Motor neuron (in vitro differentiated cells): ENCODE measurements at places on chromosomes 16 and 17.

DNA sequence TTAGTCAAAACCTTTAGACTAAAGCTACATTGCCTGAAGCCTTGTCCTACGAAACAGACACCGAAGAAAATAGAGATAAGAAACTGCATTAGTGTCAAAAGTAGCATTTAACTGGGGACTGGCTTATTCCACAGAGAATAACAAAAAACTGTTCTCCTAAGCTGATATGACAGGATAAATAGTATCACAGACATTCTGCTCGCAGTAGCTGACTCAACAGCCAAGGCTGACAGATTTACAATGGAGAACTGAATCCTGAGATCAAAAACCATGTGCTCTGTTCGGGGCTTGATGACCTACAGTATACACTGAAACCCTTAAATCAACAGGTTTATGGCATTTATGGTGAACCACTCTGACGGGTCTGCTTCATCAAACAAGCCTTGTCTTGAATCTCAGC, 25.5 kb downstream of the ADAMTS18 start:
- peak; percentile 100 for ATAC-seq

- ATAC-seq, result no peak
Observed at GRCh38 chr17:38848557-38848891, 5.0 kb downstream of the RPL23 start.

- ATAC-seq, result no peak
Observed at GRCh38 chr16:79757968-79758367, 157.4 kb upstream of the MAF start.

DNA sequence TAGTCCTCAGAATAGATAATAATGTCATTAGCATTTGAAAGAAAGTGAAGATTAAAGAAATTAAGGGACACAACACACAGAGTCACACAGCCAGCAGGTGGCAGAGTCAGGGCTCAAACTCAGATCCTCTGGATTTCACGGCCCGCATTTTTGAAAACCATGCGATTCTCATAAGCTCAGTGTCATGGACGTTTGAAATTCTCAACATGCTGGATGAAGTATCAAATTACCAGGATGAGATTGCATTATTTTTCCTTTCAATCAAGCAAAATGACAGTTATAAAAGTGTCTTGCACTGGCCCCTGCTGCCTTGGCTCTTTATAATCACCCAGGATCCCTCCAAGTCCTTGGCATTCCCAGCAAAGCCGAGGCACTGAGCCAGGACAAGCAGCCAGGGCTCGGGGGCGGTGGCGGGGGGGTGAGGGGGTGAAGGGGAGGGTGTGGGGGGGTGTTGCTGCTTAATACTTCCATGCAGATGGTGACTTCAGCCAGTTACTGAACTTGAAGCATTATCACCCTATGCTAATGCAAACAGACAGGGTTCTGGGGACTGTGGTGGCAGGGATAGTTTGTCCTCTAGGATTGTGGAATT, 6.6 kb upstream of the BMERB1 start:
- peak; percentile 89 for ATAC-seq

DNA sequence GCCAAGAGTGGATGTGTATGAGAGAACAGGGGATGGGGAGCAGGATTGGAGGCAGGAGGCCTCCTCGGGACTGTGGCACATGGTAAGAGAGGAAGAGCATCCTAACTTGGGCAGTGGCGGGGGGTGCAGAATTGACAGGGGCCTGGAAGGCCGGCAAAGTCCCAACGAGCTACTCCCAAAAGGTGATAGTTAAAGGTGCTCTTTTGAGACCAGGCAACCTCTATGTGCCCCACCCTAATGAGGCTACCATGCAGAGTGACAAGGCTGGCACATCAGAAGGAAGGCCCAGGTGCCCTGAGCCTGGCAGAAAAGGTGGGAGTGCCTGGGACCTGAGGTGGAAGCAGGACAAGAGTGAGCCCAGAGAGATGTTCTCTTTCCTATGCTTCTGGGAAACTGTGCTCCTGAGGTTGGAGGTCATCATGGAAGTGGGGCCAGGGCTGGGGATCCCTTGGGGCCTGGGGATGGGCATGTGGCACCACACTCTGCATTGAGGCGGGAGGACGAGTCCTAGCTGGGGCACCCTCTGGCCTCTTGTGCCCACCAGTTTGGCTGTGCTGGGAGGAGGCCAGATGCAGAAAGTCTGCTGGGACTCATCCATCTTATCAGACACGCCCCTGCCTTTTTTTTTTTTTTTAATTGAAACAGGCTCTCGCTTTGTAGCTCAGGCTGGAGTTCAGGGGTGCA, 5.9 kb downstream of the RAB11FIP4 start:
- ATAC-seq, result no peak
